ENCODE measurements at places on chromosomes 12 and 14. TPM values are rescaled to one million over a fixed set of nuclear protein-coding genes. Genes with fewer than 3 reads are reported as not detected.

KCNJ8 gene
- 9.2 TPM for total RNA-seq

SRRM4 gene
- 0.05 TPM for total RNA-seq

ACOT4 gene
- total RNA-seq: 2.1 TPM

BIN2 gene
- 5.5 TPM for total RNA-seq

SPX gene
- total RNA-seq: 0.51 TPM

SLC6A15 gene
- 0.45 TPM for total RNA-seq

KIAA0586 gene
- 11.2 TPM for total RNA-seq

GDF3 gene
- total RNA-seq: not detected

CDKN3 gene
- total RNA-seq: 2.6 TPM

GPRC5A gene
- 5.4 TPM for total RNA-seq

P2RX2 gene
- total RNA-seq: 0.32 TPM

ERBB3 gene
- 77.3 TPM for total RNA-seq
